ENCODE measurements at places on chromosomes 3 and 15.
A peak's percentile ranks its signal among the peaks of the same experiment; 100 is the strongest.

- DNase-seq: no peak
Measured at GRCh38 chr3:188594139-188594538, 440.2 kb downstream of the LPP start.

DNA sequence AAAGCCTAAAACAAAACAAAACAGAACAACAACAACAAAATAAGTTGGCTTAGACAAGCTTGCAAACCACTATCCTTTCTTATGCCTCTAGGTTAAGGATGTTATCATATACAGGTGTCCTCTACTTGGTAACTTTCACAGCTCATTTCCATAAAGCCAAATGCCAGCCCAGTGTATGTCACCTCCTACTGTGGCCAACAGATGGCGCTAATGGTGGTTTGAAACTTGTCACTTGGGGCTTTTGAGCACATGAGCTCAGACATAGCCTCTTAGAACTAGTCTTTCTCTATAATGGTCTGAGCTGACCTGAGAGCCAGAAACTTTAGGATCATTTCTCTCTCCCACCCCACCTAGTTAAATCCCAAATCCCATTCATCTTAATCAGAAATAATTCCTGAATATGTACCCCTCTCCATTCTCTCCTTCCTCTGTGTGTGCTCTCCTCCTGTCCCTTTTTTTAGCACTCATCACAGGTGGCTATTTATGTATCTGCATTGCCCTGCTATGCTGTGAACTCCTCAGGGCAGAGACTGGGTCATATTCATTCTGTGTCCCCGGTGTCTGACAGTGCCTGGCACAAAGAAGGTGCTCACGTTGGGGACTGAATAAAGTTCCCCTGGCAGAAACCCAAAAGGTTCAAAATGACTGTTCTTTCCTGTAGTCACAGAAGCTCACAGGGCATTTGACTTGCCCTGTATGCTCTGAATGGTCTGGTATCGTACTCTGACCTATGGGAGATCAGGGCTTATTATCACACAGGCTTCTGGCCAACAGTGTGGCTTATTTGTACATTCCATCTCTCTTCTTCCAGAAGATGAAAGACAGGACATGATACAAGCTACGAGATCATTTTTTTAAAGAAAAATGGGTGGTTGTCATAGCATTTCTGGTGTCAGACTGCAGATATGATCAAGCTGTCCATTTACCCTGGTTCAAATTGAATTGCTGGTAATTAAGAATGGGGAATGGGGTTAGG is 319.3 kb upstream of the AZI2 start:
- DNase-seq: no peak

DNA sequence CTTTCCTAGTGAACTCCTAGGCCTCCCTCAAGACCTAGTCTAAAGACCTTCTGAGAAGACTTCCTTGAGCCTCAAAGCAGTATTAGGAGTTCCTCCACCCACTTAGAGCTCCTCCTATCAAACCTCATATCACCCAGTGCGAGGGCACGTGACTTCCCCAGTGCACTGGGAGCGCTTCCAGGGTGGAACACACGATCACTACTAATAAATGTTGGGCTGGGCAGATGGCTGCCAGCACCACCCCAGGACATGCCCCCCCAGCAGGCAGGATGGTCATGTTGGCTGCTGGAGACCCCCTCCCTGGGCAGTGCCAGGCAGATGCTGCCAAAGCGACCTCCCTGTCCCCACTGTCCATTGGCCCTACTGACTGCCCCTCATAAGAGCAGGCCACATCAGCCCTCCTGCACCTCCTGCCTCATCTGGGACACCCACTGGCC is 8.5 kb upstream of the PLXND1 start:
- DNase-seq: no peak

DNA sequence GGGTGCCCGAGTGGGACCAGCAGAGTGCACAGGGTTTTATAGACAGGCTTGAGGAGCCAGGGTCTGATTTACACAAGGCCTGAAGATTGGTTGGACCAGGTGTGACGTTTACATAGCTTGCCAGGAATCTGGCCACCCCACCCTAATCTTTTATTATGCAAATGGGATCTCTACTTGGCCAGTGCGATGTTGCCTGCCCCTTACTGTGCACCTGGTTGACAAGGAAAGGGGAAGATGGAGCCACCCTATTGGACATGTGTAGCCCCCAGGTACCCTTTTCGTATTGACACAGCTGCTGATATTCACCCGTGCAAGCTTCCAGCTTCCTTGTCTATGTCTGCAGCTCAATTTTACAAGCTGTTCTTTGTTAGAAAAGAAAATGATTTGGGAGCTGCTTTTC is 132.0 kb downstream of the ARNT2 start:
- DNase-seq: no peak

DNA sequence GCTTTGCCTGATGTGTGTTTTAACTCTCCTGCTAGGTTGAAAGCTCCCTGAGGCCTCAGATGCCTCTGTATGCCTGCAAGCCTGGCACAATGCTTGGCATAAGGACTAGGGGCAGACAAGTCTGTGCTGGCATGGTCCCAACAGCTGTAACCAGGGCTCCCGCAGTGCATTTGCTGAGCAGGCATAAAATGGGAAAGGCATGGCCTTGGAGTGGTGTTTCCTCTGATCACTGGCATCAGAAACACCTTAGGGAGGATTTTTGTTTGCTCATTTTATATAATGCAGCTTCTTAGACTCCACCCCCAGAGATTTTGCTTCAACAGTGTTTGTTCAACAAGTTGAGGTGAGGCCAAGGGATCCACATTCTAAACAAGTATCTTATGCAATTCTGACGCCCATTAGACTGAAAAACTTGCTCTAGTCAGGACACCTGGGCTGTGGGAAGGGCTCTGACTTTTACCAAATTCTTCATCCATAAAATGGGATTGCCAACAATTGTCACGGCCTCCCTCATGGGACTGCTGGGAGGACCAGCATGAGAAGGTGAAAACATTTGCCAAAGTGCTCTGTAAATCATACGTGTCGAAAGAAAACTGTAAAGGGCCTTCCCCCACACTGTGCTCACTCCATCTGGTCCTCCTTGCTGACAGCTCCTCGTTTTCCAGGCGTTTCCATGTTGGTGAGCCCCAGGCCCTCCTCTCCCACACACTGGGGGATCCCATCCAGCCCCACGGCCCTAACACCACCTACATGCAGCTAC is 43.1 kb downstream of the STARD5 start:
- DNase-seq: no peak

DNA sequence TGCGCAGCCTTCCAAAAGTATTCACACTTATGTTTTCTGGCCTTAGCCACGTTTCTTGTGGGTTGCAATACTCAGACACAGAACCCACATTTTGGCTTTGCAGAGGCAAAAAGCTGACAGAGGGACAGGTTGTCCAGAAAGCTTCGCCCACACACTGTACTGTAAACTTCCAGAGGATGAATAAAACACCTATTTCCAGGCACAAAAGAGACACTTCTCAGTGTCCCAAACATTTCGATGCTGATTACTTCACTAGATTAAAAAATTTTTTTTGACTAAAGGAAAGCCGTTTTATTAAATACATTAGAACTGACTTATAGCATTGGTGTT is 28.0 kb upstream of the KCTD6 start:
- no peak for DNase-seq

- DNase-seq: no peak
Measured at GRCh38 chr3:21836227-21836626, 85.2 kb upstream of the ZNF385D start.

DNA sequence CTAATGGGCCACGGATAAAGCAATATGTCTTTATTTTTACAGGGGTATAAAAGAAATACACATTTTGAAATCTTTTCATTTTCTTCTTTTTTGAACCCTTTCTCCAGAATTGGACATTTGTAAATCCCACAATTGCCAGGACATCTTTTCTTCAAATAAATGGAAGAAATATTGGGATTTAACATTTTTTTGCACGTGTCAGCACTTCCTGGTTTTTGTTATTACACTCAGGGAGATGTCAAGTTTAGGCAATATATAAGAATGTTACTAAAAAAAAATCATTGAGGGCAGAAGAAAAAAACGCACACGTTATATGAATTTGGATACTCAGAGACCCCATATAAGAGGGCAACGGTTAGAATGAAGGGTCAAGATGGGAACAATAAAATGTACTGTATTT is 78.3 kb upstream of the TMCO5A start:
- DNase-seq: no peak

DNA sequence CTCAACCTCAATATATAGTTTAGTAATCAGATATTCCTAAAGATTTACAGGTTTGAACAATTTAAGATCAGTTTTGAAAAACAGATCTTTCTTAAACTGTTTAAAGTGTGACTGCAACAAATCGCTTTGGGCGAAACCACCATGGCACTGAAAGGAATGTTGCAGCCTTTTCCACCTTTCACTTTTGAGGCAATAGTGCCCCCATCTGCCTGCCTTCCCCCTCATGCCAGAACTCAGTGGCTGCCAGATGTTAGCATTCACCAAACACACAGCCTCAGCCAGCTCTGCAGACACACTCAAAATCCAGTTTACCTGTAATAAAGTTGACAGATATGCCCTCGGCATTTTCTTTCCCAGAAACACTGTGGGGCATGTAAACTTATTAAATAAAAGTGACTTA is 3.3 kb downstream of the LYSMD4 start:
- no peak for DNase-seq

DNA sequence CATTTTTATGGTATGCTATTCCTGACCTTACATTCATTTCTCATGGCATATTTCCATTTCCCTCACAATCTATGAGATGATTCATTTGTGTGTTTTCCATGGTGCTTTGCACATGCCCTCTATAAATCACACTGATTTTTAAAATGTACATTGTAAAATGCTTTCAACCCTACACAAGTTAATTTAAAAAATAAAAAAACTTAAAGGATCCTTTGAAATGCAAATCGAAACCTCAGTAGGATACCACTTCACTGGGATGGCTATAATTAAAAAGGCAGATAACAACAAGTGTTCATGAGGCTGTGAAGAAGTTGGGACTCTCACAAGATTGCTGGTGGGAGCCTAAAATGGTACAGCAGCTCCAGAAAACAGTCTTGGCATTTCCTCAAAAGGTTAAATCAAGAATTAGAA is 83.5 kb downstream of the FMN1 start:
- DNase-seq: no peak

GRCh38 chr3:193982258-193982659 is 153.7 kb upstream of the HES1 start:
- DNase-seq: no peak

- DNase-seq: no peak
Measured at GRCh38 chr15:101441696-101442095, 47.8 kb downstream of the PCSK6 start.

- no peak for DNase-seq
Measured at GRCh38 chr3:6726811-6727210, 134.1 kb upstream of the GRM7 start.

DNA sequence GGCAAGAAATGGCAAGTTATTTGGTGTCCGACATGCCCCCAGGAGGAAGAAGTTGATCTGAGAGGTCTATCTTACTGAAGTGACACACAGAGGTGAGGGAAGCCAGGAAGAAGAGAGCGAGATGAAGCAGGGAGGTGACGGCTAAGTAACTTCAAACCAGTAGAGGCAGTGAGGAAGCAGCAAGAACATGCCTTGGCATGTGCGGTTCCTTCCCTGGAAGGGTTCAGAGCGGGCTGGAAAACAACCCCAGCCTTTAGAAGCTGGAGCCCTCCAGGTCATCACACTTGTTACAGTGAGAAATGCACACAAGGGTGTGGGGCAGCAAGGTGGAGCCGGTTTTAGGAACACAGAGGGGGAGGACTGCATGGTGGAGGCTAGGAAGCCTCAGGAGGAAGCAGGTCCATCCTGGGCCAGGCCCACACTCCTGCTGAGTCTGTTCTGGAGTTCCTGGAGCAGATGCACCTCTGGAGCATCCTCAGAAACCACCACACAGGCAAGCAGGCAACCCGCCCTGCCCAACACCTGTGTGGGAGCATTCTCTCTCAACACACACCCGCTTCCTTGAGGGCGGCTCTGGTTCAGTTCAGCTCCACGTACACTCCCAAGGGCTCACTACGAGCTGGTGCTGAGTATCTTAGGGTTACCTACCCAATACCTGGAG is 47.1 kb downstream of the POC1A start:
- DNase-seq: no peak

DNA sequence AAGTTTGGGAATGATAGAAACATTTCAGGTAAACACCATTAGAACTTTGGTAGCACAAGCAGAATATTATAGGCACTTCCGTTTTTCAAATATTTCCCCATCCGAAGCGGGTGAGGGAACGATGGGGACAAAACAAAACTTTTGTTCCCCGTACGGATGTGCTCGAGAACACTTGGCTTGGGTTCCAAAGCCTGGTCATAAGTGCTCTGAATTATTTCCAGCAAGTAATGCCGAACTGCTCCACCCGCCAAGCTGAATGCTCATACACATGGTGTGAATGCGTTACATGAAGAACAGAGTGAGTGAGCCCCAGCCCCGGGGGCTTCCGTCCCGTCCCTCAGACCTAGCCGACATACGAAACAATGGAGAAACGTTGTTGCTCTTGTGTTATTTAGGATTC is 438.2 kb upstream of the ARRDC4 start:
- DNase-seq: no peak

DNA sequence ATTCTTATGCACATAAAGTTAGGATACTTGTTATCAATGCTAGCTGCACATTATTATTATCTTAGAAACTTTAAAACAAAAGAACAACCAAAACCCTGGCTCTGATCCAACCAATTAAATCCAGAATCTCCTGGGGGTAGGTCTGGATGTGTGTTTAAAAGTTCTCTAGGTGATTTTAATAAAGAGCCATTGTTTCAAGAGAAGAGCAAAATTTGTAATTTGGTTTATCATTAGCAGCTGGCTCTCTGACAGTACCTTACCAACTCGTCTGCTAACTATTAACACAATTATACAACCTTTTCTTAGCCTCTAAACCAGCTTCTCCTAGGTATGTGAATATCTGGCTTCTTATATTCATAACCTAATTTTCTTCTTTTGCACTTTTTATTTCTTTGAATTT is 68.9 kb downstream of the IFT80 start:
- no peak for DNase-seq

DNA sequence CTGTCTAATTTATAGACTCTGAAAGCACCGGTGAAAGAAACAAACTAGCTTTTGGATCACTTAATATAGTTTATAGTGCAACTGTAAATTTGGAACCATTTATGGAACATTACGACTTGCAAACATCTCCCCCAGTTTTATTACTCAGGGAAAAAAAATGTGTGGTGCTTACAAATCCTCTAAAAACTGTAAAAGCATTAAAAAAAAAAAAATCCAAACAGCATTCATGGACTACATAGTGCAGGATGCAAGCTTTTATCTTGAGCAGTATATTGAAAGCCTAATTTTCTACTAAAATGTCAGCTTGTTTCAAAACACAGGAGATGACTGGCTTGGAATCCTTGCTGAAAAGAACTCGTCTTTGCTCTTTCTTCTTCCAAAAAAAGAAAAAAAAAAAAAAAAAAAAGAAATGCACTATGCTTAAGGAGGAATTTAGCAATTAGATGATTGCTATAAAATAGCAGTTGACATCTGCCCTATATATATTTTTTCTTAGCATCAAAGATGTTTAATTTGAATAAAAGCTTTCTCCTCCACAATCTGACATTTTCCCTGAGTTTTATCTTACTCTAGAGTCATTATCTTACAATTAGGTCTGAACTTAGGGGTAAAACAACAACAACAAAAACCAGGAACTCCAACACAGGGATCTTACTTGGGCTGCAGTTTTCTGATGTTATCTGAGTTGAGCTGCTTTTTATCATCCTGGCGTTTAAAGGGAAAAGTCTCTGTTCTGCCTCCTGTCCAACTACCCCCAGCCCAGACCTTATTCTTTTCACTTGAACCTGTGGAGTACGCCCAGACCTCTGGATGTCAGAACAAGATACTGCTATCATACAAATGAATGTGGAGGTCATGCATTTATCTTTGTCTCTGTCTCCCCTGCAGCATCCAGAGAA is 62.6 kb upstream of the PDZRN3 start:
- no peak for DNase-seq

GRCh38 chr15:56243163-56244037 is at the start of gene RFX7:
Gene RFX7 (minus strand): TSS chr15:56243879. CDS start chr15:56243285, 594 bp downstream.
- peak; percentile 67 for DNase-seq

GRCh38 chr15:40739854-40740253 is 15.2 kb downstream of the RMDN3 start:
- no peak for DNase-seq

Data from stimulated activated CD8-positive, alpha-beta memory T cell treated with anti-CD3 and anti-CD28 coated beads, Interleukin-12 subunit alpha, Interleukin-12 subunit beta, amount 100 ng/mL, for 4 hours (primary cell).